Stimulated activated CD4-positive, alpha-beta T cell treated with anti-CD3 and anti-CD28 coated beads, Interleukin-4, amount 100 ng/mL, for 4 hours (primary cell): ENCODE measurements at places on chromosomes 4 and X.

DNA sequence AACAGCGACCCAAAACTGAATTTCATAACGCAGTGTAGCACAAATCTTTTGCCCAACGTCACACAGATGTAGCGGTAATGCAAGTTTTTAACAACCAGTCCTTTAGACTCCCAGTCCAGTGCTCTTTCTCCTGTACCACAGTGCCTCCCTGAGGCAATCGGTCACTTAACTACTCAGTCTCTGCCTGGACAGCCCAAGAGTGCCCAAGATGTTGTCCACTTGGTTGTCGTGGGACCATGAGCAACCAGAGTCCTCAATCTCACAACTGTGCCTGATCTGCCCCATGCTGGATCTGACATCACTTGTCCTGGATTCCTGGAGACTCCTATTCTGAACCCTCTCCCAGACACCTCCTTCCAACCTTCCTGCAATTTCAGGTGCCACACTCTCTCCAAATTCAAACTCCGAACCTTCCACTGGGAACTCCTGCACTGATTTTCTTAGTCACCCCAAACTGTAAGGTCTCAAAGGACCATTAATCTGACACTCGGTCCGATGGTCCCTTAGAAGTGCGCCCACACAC, 702 bp downstream of the MMGT1 start:
- DNase-seq = no peak

GRCh38 chr4:147891476-147892115, 159.7 kb downstream of the ARHGAP10 start:
- DNase-seq = no peak

DNA sequence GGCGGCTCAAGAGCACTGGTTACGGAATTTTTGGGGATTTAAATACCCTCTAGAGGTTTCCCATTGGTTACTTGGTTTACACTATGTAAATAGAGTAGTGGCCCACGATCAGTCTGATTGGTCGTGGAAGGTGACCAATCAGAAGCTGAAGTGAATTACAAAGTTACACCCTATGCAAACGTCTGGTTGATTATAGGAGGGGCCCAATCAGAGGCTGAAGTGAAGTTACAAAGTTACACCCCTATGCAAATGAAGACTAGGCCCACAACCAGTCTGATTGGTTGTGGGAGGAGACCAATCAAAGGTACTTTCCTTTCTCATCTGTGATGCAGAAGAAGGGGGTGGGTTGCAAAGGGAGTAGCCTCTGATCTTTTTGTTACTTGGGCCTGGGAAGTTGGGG, 45.1 kb upstream of the HSD17B10 start:
- DNase-seq = no peak

- no peak for DNase-seq
Measured at GRCh38 chr4:142314686-142315085, 531.4 kb downstream of the INPP4B start.

GRCh38 chr4:133802359-133803140, 399.0 kb downstream of the PABPC4L start:
- no peak for DNase-seq

- no peak for DNase-seq
Measured at GRCh38 chrX:30613721-30614120, 36.2 kb upstream of the TASL start.

DNA sequence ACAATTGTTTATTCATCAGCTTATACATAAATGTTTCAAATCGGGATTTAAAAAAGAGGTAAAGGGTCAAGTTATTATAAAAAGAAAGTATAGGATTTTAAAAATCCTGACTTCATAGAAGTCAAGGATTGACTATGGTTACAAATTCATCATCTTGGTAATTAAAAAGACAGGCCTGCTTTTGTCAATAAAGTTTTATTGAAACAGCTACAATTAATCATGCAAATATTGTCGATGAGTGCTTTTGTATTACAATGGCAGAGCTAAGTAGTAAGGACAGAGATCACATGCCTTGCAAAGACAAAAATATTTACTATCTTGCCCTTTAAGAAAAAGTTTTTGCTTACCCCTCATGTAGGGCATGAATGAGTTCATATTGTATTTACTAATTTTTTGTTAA, 595.4 kb downstream of the IL15 start:
- DNase-seq = no peak
